ENCODE measurements at places on chromosomes 16 and 17.

GRCh38 chr17:31754239-31754945 is 104.7 kb downstream of the COPRS start:
- no peak for DNase-seq

DNA sequence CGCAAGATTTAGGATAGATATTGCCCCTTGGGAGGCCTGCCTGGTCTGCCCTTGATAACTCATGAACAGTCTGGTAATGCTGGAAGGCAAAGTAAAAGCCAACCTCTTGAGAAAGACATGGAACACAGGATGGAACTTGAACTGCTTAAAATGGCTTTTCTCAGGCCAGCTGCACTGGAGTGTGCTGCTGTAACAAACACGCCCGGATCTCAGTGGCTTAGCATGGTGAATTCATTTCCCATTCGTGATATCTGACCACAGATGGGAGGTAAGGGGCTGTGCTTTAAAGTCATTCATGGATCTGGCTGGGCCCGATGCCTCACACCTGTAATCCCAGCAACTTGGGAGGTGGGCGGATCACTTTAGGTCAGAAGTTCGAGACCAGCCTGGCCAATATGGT is 113.2 kb downstream of the WWOX start:
- DNase-seq: no peak

GRCh38 chr17:83014297-83014696 is 65.1 kb upstream of the METRNL start:
- DNase-seq: no peak

- DNase-seq: no peak
These were observed 71.7 kb downstream of the RPH3AL start for GRCh38 chr17:280901-281300.

DNA sequence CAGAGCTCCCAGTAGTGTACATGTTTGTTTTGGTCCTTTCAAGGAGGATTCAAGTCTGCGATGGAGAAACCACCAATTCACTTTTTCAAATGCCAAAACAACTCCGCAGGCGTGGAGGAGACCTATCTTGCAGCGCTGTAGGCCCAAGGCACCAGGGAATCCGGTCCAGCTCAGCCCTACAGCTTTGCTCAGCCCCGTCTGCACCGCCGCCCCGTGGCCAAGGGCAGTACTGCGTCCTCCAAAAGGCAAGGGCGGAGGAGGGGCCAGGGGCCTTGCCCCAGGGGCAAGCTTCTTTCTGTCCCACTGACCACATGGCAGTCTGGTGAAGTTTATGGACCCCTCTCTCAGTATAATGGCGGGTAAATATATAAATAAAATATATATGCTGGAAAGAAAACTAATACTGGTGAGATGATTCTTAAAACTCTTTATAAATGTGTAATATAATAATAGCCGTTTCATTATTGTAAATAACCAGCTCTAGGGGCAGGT is 709 bp upstream of the CD300LG start:
- peak; percentile 84 for DNase-seq

DNA sequence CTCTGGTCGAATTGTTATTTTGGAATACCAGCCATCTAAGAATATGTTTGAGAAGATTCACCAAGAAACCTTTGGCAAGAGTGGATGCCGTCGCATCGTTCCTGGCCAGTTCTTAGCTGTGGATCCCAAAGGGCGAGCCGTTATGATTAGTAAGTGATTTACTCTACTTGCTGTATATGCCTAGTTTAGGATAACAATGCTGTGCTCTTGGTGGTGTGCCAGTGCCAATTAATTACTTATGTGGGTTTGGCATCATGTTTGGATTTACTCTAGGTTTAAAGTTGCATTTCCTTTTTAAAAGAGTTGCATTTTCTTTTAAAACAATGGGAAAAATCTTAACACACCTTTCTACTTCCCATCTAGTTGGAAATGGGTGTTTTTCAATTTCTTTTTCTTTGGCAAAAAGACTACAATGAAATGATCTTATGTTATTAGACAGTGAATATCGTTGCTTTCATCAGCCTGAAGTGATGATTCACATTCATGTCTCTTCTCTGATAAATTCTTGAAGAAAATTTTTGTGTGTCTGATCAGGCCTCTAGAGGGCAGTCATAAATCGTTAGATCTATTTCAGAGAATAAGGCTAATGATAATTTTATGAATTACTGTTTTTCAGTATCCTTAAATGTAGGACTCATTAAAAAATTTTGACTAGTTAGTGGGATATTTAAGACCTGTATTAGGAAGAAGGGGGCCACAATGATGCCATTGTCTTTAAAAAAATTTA is 5.6 kb downstream of the SF3B3 start:
- DNase-seq: no peak

GRCh38 chr17:42402117-42402516 is 13.9 kb upstream of the STAT3 start:
- no peak for DNase-seq

GRCh38 chr16:85422196-85422631 is 190.9 kb upstream of the GSE1 start:
- DNase-seq: peak; percentile 57

DNA sequence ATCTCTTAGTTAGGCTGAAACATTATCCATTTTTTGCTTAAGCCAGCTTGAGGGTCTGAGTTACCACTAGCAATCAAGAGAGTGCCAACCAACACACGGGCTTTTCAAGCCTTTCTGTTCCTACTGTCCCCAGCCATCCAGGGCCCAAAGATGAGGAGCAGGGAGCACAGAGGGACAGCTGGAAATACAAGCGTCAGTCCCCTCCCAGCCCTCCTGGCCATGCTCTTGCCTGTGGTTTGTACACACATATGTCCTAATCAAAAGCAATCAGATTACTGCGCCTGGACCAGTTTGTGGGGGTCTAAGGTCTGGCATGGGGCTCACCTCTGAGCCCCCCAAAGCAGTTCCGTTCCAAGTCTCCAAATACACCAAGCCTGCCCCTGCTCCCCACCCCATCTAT is 3.5 kb downstream of the CORO7 start:
- no peak for DNase-seq

GRCh38 chr17:40089077-40089895 is 11.1 kb downstream of the NR1D1 start:
- peak; percentile 43 for DNase-seq

GRCh38 chr16:88773812-88774291 is 11.2 kb downstream of the PIEZO1 start:
- peak; percentile 89 for DNase-seq

- no peak for DNase-seq
These were observed 8.4 kb downstream of the CCL16 start for GRCh38 chr17:35972945-35973332.

- DNase-seq: peak; percentile 84
These were observed 58.7 kb upstream of the DLX4 start for GRCh38 chr17:49910094-49910857.

GRCh38 chr17:56110463-56111135 is 42.7 kb upstream of the ANKFN1 start:
- no peak for DNase-seq

GRCh38 chr16:77359065-77359502 is 75.8 kb downstream of the ADAMTS18 start:
- DNase-seq: peak; percentile 39

DNA sequence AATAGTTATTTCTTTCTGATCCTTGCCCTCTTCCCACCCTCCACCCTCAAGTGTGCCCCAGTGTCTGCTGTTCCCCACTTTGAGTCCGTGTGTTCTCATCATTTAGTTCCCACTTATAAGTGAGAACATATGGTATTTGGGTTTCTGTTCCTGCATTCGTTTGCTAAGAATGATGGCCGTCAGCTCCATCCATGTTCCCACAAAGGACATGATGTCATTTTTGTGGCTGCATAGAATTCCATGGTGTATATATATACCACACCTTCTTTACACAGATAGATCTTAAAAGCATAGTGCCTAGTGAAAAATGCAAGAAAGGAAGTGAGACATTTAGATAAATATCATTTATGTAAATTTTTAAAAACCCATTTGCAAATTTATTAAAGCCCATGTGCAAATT is 33.1 kb downstream of the HS3ST2 start:
- no peak for DNase-seq

DNA sequence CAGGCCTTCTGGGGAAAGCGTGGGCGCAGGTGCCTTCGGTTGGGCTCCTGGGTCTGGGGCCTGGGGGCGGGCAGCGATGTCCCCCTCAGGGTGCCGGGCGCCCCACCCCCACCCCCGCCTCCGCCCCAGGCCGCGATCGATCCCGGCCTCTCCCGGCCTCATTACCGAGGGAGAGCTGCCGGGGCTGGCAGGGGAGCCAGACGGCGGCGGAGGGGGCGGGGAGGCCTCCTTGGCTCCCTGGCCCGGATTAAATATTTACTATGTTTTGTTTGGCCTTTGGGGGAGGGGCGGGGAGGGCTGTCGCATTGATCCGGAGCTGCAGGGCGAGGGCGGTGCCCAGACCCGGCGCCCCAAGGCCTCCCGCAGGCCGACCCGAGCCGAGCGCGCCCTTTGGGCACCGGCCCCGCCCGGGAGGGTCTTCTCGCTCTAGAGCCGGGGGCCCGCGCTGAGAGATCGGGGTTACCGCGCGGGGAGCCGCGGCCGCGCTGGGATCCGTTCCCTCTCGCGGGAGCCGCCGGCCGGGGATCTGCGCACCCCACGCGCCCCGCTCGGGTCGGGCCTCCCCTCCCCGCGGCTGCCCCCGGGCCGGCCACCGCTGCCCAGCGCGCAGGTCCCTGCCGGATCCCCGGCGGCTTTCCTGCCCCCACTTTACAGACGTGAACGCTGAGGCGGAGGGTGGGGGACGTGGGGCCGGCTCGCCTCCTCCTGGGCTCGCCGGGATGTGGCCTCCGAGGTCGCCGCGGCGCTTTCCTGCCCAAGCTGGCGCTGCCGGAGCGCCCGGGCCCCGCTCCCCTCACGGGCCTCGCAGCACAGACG is 27.0 kb downstream of the RTN4RL1 start:
- DNase-seq: peak; percentile 86

GRCh38 chr17:64187093-64187895 is 57.4 kb upstream of the ERN1 start:
- no peak for DNase-seq

DNA sequence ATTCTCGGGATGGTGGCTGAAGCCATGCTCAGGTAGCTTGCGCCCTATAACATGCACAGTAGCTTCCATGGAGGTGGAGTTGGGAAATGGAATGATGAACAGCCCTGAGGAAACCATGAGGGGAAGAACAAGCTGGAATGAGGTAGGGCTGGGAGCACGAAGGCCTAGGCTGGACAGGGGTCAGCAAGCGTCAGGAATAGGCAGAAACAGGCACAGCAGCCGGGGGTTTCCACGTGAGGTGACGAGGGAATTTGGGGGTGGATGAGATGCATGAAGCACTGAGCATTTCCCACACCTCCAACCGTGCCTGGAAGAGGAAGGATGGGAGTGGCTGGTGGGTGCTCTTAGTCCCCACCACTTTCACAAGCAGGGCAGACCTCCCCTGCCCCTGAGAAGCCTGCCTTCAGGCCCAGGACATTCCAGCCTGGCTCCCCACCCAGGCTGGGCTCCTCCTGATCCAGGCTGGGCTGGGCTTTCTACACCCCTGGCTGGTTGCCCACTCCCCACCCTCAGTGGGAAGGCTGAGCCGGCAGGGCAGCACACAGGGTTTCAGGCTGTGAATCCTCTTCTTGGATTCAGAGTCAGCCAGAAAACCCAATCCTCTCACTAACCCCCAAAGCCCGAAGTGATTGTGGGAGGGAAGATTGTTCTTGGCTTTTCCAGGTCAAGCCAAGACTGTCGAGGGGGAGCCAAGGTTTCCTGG is 21.9 kb downstream of the PLEKHG4 start:
- DNase-seq: no peak

DNA sequence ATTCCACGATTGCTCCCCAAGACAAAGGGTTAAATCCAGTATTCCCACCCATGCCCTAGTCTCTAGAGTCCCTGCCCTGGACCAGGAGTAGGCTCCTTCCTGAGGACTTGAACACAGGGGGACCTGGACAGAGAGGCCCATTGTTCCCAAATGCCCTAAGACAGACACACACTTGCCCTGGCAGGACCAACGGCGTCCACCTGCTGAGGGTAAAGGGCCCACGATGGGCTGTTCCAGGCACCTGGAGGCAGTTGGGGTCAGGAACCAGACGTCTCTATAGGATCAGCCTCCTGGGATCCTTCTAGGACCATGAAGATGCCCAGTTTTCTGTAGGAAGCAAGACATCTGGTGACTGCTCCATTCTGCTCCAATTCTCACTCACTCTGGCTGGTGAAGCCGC is 39.3 kb downstream of the TNFRSF13B start:
- DNase-seq: no peak

DNA sequence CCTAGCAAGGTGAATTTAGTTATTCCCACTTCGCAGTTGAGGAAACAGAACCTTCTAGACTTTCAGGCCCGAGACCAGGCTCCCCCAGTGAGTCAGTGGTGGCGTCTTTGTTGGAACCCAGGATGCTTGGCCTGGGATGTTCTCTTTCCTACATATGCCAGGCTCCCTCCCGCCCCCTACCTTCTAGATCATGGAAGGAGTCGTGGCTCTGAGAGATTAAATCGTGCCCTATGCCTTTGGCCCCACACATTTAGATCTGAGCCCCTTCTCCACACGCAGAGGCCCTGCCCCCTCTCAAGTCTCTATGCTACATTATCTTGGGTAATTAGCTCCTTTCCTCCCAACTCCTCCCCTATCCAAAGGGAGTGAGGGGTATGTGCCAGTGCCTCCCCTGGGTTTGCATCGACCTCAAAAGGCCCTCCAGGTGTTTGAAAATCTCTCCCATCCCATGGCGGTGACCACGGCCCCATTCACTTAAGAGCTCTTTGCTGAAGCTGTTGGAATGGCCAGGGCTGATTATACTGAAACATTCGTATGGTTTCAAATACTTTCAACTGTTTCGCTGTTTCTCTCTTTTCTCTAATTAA is 3.0 kb downstream of the NGFR start:
- no peak for DNase-seq

GRCh38 chr16:50210266-50211038 is 55.9 kb upstream of the ADCY7 start:
- peak; percentile 88 for DNase-seq

- DNase-seq: no peak
These were observed 23.8 kb downstream of the NACA2 start for GRCh38 chr17:61567045-61567802.

- no peak for DNase-seq
These were observed 1.3 kb downstream of the ARMC5 start for GRCh38 chr16:31460582-31461002.

GRCh38 chr16:49766225-49766624 is 89.7 kb downstream of the ZNF423 start:
- no peak for DNase-seq

GRCh38 chr17:83053021-83053681 is 26.3 kb upstream of the METRNL start:
- peak; percentile 39 for DNase-seq

- DNase-seq: no peak
These were observed 13.8 kb downstream of the CTRL start for GRCh38 chr16:67917852-67918236.
